ENCODE measurements at places on chromosomes 3 and 15.

- DNase-seq = no peak
These were observed 21.7 kb downstream of the XYLB start for GRCh38 chr3:38368238-38368637.

GRCh38 chr15:52113708-52114107, 1.1 kb upstream of the BCL2L10 start:
- no peak for DNase-seq

DNA sequence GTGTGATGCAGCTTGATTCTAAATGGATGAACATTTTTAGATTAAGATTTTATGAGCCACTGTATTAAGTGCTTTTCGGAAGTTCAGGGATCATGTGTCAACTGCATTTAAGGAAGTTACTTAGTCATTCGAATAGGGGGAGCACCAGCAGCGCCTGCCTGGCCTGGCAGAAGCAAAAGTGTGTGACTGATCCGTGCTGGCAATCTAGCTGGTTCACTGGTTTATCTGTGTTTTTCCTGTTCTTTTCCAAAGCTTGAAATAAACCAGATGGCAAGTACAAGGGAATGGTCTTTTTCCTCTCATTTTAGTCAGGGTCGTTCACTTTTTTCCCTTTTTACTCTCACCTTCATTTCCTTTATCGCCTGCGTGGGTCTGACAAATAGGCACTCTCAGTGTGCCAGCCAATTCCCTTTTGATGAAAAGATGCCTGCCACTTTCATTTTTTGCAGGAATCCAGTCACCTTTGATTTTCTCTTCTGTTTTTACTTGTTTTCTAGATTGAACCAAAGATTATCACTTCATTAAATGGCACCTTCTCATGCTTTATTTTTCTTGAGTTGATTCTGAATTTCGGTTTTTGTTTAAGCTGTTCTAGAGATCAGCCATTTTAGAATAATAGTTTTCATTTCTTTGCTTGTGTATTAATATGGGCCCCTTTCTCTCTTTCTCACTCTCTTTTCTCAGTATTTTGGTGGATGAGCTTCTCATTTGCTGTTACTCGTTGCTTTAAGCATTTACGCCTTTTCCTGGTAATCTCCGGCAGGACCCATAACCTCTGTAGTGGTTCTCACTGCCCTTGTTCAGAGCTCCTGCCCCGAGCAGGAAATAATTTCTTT, 2.8 kb downstream of the ABHD2 start:
- no peak for DNase-seq

- no peak for DNase-seq
These were observed 6.8 kb upstream of the MFSD1 start for GRCh38 chr3:158794936-158795518.

DNA sequence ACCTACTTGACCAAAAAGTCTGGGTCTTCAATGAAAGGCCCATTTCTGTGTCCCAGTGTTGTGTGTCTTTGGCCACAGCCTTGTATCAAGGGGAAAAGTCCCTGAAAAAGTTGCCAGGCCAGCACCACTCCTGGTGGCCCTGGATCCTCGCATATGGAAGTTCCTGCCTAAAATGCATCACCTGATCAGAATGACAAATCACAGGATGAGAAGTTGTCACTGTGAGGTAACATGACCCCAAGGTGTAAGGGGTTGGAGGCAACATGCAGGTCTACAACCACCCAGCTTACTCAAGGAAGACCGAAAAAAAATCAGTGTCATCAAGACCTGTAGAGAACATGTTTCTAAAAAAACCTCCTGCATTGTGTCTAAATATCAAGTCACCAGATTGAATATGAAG, 25.6 kb downstream of the PARP15 start:
- DNase-seq = no peak

DNA sequence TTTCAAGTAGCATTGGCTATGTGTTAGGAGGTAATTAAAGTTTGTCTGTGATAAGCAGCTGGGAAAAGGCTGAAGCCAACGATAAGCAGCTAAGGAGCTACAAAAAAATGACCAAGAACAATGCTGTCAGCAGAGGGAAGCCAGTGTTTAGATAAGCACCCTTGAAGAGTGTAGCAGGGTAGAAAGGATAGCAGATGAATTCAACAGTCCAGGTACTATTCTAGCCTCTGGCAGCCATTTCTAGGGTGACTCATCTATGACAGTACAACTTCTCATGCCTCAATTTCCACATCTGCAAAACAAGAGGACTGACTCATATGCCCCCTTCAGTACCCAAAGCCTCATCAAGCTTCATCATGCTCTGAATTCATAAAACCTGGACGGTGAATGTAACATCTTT, 617.6 kb upstream of the UBE2E2 start:
- no peak for DNase-seq

DNA sequence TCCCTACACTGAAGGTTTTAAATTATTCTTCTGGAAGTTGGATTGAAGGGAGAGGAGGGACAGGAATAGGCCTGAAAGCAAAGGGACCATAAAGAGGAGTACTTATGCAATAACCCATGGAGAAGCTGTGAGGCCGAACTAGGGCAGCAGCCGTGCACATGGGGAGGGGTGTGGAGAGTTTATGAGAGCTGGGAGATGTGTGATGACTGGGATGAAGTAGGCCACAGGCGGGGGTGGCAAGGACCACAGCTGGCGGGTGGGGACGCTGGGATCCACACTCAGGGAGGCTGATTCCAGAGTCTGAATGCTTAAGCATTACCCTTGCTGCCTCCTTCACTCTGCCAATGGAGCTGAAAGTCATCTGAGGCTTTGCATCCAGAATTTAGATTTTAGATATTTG, 123.8 kb downstream of the ARNT2 start:
- no peak for DNase-seq

Data from NCI-H510A (cell line).